COLO829 (cell line): ENCODE measurements at places on chromosomes 11 and 22.
A peak's percentile ranks its signal among the peaks of the same experiment; 100 is the strongest.

- DNase-seq: no peak
Measured at GRCh38 chr11:1207401-1208143, 15.3 kb upstream of the MUC5B start.

GRCh38 chr11:47979378-47980087, 826 bp upstream of the PTPRJ start:
- DNase-seq: no peak

- no peak for DNase-seq
Measured at GRCh38 chr11:3166268-3167142, 1.4 kb upstream of the OSBPL5 start.

- no peak for DNase-seq
Measured at GRCh38 chr11:74465291-74465708, 2.0 kb downstream of the KCNE3 start.

DNA sequence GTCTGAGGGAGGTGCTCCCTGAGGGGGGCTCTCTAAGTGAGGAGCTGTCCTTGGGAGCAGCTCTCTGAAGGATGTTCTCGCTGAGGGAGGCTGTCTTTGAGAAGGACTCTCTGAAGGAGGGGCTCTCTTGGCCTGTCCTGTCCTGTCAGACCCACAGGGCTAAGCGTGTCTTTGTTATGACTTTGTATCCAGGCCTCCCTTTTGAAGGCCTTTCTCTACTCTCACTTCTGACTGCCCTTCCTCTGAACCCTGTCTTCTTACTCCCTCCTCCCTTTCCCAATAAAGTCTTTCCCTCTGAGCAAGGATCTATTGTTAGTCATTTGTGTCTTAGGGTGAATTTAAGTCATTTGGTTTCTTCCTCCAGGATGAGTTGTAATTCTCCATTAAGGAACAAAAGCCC, 330.1 kb upstream of the PLET1 start:
- no peak for DNase-seq

- no peak for DNase-seq
Measured at GRCh38 chr11:75320643-75321042, 30.8 kb downstream of the ARRB1 start.

DNA sequence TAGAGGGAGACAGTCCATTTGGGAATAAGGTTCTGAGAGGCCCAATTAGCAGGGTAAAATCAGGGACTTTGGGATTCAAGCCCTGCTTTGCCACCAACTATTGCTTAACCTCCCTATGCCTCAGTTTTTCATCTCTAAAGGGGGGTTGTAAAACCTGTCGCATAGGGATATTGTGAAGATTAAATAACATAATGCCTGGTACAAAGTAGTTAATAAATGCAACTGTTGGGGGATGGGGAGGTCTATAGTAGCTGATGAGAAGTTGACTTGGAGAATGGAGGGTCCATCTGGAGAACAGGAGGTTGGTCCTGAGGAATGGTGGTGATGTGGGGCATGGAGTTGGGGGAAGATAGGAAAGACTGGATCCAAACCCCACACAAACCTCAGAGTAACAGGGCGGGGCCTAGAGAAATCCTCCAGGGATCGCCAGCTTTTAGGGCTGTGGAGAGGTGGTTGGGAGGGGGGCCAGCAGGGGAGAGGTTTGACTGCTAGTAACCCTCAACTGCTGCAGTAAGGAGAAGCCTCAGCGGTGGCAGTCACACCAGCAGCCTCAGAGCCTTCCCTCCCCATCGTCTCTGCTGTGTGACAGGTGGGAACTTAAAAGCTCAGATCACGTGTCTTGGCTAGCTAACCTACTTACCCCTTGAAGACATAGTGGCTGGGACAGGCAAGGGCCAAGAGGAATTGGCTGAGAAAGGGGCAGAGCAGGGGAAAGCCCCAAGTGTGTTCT, 1.1 kb upstream of the ABCG4 start:
- no peak for DNase-seq

- DNase-seq: no peak
Measured at GRCh38 chr22:48765595-48765994, 1062.1 kb downstream of the BRD1 start.

GRCh38 chr22:21026783-21027692, 5.3 kb downstream of the SLC7A4 start:
- DNase-seq: no peak

DNA sequence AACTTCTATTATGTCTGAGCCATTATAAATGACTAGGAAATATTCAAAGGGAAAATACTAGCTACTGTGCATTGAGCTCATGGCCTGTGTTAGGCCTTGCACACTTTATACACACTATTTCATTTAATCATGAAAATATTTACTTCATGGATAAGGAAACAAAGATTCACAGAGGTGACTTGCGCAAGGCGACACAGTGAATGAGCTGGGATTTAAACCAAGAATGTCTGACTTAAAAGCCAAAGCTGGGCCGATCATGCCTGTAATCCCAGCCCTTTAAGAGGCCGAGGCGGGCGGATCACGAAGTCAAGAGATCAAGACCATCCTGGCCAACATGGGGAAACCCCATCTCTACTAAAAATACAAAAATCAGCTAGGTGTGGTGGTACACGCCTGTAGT, 231.5 kb downstream of the MIAT start:
- DNase-seq: no peak

DNA sequence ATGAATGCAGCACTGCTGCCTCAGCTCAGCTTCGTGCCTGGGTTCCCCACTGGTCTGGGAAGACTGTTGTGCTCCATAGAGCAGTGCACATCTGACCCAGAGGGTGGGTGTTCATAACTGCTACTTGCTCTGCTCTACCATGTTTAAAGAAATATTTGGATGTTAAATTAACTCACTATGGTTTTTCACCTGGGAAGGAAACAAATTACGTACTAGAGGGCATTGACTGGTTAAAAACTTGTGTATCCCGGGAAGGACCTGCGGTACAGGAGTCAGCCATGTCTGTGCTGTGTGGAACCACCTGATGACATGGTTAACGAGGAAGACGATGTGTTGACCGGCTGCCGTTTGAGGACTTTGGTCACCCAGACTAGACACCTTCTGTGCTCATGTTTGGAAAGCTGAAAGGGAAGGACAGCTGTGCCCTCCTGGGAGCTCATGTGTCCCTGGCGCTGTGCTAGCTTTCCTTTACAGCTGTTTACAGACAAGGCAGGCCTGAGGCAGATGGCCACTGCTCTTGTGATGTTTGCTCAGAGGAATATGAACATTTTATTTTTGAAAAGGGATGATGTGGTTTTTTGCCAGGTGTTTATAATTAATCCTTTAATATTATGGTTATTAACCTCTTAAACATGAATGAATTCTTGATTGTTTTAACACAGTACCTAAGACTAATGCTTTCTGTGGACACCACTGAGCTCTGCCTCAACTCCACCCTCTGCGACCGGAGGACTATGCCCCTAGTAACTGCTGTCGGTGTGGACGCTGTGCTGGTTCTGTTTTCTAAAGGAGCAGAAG, 14.3 kb upstream of the AIFM3 start:
- no peak for DNase-seq

DNA sequence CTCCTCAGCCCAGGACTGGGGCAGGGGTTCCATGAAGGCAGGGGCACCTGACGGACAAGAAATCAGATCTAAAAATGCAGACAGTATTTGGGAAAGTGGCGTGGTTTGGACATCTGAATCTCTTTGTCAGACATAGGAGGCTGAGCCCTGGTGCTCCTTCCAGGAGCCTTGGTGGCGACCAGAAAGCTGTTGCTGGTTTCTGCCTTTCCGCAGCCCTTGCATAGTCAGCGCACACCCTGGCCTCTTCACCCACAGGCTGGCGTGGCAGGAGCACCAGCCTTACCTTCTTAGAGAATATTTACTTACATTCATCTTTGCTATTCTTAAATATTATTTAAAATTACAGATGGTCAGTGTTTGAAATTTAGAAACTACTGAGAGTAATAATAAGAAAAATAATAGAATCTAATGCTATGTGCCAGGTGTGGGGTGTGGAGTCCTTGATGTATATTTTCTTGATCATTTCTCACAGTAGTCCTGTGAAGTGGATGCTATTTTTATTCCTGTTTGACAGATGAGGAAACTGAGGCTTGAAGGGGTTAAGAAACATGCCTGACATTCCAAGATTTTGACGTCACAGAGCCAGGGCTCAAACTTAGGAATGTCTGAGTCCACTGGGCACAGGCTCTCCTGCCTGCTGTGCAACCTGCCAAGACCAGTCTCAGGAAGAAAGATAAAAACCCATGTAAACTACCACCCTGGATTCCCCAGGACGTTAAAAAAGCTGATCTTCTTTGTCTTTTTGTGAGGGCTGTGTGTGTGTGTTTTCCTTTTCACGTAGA, 51.6 kb downstream of the TBC1D22A start:
- no peak for DNase-seq

DNA sequence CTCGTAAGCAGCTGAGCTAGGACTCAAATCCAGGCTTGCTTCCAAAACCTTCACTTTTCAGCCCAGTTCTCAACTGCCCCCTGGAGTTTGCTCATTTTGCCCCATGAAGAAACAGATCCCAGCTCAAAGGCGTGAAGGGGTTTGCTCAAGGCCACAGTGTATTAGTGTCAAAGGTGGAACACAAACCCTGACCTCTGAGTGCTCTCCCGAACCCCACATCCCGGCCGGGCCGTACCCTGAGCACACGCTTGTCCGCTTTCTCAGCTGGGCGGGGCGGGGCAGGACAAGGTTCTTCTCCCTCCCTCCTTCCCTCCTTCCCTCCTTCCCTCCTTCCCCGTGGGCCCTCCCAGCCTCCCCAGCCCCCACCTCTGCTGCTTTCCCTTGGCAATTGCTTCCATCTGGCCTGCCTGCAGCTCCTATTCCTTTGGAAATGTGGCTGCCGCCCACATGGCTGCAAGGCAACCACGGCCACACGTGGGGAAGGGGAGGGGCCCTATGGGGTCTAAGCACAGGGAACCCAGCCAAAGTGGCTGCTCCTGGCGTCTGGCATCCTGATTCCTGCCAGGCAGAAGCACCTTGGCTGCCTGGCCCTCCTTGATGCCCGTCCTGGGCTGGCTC, 4.1 kb downstream of the ST3GAL4 start:
- DNase-seq: peak; percentile 82

DNA sequence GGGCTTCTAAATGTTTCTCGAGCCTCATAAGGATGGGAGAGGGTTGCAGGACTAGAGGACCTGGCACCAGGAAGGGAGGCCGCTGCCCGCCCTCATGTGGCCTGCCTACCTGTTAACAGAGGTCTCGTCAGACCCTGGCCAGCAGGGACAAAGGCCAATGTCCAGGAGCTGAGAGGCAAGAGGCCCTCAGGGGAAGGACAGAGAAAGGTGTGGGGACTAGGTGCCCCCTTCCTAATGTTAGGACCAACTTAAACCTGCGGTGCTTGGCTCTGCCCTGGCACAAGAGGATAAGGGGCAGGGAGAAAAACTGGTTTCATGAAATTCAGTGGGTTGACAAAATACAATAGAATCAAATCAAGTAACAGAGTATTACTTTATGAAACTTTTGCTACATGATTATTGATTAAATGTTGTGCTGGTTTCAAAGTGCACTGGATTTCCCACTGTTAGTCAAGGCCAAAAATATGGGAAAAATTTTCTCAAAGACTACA, 20.0 kb upstream of the SYT12 start:
- DNase-seq: no peak
